ENCODE measurements at places on chromosomes 5 and 9.

- no peak for DNase-seq
Observed at GRCh38 chr5:39757131-39757530, 332.4 kb upstream of the DAB2 start.

- no peak for DNase-seq
Observed at GRCh38 chr5:135312255-135312935, 86.6 kb downstream of the MACROH2A1 start.

DNA sequence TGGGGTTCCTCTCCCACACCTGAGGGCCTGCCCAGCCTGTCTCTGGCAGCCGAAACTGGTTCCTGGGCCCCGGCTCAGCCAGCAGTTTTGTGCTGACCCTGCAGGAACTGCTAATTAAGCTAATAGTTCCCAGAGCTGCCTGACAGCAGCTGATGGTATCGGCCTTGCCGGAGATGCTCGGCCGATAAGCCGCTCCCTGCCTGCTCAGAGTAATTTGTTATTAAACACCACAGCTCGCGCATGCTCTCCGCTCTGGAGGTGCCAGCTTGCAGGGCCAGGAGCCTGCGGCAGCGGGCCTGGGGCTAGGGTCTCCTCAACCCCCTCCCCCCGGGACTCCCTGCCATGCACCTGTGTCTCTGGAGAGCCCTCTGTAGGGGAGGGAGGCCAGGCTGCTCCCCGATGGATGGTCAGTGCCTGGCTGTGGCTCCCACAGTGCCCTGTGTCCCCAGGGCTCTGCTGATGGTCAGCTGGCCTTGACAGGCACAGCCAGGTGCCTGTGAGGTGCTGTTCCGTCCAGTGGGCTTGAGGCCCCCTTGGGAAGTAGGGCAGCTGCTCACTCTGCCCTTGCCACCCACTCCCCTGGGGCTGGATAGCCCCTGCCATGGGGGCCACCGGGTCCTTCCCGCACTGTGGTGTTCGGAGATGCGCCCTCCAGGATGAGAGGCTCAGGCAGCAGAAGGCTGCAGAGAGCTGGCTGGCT is 41.7 kb downstream of the RXRA start:
- DNase-seq = no peak

GRCh38 chr5:168270476-168270875 is 21.0 kb upstream of the WWC1 start:
- no peak for DNase-seq

DNA sequence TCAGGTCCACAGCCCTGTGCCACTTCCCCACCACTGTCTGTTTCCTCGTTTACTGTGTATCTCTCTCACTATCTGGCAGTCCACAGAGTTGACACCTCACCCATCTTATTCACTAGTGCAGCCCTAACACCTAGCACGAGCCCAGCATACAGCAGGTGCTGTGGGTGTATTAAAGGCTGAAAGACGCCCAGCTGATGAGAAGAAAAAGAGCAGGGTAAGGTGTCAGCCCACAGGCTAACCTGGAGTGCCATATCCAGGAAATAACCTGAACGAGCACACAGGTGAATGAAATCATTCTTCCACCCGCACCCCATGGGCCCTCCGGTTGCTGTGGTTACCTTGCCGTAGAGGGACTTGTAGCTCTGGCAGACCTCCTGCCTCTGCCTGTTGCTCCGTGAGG is 18.6 kb downstream of the ANXA6 start:
- DNase-seq = no peak

DNA sequence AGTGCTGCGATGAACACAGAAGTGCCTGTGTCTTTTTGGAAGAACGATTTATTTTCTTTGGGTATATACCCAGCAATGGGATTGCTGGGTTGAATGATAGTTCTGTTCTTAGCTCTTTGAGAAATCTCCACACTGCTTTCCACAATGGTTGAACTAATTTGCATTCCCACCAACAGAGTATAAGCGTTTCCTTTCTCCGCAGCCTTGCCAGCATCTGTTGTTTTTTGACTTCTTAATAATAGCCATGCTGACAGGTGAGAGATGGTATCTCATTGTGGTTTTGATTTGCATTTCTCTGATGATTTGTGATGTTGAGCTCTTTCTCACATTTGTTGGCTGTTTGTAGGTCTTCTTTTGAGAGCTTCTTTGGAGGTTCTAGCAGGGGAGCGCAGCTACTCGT is 134.6 kb downstream of the TENT4A start:
- DNase-seq = no peak

DNA sequence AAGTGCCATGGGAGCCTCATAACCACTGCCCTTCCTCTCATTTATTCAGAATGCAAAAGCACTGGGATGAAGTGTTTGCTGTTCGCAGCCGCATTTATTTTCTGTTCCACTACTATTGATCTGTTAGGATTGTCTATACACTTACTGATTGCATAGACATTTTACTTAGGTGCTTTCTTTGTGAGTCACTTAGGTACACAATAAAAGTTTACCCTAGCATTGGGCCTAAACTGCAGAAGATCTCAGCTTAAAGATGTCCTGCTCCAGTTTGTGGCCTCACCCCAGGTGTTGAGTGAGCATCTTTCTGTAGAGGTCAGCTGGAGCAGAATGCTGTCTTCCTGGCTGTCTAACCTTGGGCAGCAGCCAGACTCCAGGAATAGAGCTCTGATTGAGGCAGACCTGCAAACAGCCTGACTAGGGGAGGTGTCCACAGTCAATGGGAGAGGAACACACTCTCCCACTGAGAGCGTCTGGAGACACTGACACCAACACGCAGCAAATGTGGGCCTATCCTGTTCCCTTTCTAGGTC is 54.0 kb downstream of the GPR21 start:
- no peak for DNase-seq
